SJSA1 (cell line): ENCODE measurements at places on chromosomes 1 and 21. TPM values are rescaled to one million over a fixed set of nuclear protein-coding genes. Genes with fewer than 3 reads are reported as not detected.
A peak's percentile ranks its signal among the peaks of the same experiment; 100 is the strongest.

PLXNA2 gene
- 5.4 and 8.7 TPM in 2 replicates for total RNA-seq

CCDC24 gene
- 1.7 and 4.1 TPM in 2 replicates for total RNA-seq

GRCh38 chr21:46557469-46557868 lies 47.4 kb downstream of the S100B start:
- no peak for DNase-seq

DNA sequence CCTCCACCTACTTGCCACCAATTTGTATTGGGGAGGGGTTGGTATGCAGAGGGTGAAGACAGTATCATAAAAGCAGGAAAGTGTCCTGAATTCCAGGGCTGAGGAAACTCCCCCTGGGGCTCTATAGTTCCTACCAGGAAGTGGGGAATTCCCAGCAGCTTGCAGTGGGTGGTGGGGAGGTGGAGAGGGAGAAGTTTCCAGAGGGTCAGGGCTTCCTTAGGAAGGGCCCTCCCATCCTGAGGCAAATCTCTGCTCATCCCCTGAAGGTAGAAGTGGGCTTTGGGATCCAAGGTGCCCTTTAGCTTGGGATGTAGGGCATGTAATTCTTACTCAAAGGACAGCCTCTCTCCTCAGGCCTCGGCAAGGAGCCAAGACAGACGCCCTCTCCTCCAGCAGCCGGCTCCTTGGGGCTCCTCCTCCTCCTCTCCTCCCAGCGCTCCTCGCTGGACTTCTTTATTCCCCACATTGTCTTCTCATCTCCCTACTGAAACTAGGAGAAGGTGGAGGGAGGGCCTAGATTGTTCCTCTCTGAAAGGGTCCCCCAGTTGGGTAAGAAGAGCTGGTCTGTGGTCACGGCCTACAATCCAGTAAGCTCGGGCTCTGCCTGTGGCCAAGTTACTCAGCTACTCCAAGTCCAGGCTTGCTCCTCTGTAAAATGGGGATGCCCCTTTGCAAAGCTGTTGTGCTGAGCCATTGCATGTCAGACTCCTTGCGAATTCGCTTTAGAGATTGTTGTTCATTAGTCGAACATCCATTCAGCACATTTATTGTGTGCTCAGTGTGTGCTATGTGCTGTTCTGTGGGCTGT lies 17.9 kb upstream of the CSF1 start:
- DNase-seq, result peak; percentile 87
